Choroid plexus epithelial cell (primary cell): ENCODE measurements at places on chromosomes 13 and 19.
A peak's percentile ranks its signal among the peaks of the same experiment; 100 is the strongest.

DNA sequence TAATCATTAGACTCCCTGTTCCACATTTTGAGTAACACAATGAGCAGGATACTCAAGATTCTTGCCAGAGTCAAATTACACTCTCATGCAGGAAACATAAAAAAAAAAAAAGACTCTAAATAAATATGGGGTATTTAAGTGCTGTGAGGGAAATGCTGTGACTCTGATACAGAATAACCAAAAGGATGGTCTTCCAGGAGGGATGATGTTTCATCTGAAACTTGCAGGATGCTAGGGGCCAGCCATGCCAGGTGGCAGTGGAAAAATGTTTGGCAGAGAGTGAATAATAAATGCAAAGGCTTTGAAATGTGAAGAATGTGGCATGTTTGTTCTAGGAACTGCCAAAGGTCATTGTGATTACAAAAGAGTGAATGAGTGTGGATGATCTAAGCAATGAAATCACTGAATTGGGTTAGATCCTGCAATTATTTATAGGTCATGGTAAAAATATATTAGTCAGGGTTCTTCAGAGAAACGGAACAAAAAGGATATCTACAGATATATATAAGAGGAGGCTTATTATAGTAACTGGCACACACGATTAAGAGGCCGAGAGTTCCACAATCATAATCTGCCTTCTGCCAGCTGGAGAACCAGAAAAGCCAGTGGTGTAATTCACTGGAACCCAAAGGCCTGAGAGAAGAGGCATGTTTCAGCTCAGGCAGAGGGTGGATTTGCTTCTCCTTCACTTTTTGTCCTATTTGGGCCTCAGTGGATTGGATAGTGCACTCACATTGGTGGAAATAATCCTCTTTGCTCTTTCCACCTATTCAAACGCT, 1832.8 kb upstream of the MIR17HG start:
- peak; percentile 79 for DNase-seq

DNA sequence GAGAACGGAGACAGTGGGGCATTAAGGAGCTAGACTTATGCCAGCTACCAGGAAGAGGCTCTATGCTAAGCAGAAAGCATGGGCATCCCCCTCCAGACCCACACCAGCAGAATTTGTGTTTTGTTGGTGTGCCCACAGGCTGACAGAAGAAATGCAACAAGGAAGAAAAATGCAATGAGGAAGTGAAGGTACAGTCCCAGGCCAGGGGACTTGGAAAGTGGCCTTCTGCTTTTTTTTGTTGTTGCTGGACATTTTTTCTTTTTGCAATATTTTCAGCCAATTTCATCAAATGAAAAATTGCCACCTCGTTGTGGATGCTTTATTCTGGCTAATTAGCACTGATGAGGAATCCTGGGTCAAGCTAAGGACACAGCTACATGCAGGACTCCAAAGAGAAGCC, 167.7 kb downstream of the TSHZ3 start:
- no peak for DNase-seq

GRCh38 chr19:55452749-55453346, 8.6 kb downstream of the ISOC2 start:
- DNase-seq, result peak; percentile 90

DNA sequence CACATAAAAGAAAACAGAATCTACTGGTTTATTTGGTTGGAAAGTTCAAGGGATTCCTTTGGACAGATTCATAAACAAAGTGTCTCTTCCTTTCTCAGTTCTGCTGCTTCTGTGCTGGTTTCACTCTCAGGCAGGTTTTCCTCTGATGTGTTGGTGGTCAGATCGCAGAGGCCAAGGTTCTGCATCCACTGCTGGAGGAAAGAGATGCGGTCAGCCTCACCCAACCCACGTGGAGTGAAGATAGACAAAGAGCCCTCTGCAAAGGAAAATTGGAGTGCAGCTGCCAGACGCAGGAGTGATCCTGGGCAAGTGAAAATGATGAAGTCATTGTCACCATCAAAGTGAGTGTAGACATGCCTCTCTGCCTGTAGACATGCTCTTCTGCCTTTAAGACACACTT, 352.0 kb downstream of the TSHZ3 start:
- DNase-seq, result no peak

GRCh38 chr19:29439688-29440550, 85.9 kb upstream of the VSTM2B start:
- DNase-seq, result no peak

- no peak for DNase-seq
These were observed 83.4 kb downstream of the SOX1 start for GRCh38 chr13:112150352-112150751.

DNA sequence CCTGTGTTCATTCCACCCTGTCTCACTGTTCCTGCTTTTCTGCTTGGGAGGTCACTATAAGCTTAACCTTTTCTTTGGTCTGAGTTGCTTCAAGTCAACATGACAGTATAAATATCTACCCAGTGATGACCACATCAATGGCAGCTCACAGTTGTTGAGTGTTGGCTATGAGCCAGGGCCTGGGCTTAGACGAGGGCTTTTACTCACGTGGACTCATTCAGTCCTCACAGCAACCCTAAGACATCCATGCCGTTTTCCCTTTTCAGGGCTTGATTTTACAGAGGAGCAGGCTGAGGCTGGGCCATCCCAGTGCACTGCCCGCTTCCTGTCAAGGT, 10.2 kb upstream of the CCDC97 start:
- peak; percentile 94 for DNase-seq

- DNase-seq, result no peak
These were observed 2.2 kb downstream of the CBY2 start for GRCh38 chr13:45704211-45704739.

DNA sequence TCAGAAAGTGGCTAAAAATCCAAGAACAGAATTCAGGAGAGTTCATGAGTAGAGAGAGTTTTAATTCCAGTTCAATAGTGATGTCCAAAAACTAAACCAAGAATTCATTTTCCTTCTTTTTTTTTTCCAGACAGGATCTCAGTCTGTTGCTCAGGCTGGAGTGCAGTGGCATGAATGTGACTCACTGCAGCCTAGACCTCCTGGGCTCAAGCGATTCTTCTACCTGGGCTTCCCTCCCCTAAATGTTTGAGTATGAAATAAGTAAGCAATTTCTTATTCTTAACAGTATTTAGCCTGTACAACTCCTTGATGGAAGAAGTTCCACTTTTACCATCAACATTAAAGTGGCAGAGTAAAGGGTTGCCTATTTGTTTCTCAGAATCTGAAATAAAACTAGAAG, 3.8 kb downstream of the COMMD6 start:
- peak; percentile 31 for DNase-seq
